ENCODE measurements at places on chromosomes 5 and 9. TPM values are rescaled to one million over a fixed set of nuclear protein-coding genes. Genes with fewer than 3 reads are reported as not detected.

TMEM250 gene
- 81.1 TPM for total RNA-seq

GRCh38 chr5:124662181-124662781 lies 84.2 kb downstream of the ZNF608 start:
- DNase-seq: peak; percentile 33

- DNase-seq: no peak
These were observed 112.3 kb downstream of the SLC28A3 start for GRCh38 chr9:84228130-84228720.

SV2C gene
- not detected for total RNA-seq

DNA sequence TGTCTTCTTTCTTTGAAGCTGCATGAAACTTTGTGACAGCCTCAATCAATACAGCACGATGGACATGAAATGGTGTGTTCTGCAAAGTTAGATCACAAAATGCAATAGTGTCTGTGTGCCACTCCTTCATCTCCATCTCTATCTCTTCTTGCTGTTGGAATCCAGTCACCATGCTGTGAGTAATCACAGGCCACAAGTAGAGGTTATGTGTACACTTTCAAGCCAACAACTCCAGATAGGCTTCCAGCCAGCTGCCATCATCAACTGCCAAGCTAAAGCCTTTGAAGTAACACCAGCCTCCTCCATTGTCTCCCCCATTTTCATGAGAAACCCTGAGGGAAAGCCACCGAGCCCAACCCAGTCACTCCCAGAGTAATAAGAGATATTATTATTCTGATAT lies 360.6 kb downstream of the PTPRD start:
- DNase-seq: peak; percentile 80

DNA sequence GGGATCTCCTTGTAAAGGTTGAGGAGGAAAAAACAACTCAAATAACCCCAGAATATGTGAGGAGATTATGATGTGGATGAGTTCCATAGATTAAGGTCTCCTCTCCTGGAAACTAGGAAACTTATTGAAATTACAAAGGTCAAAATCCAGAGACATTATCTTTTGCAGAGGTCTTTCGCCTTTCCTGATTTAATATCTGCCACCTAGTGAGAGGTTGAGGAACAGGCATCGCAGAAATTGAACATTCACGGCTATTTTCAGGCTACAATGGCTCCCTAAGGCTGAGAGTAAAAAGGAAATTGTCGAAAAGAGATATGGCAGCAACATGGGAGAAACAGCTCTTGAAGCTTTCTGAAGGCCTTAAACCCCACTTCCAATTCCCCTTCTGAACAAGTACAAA lies 127.5 kb upstream of the PLCXD3 start:
- DNase-seq: peak; percentile 3

- no peak for DNase-seq
These were observed 499.2 kb downstream of the BNC2 start for GRCh38 chr9:16371306-16371705.

DNA sequence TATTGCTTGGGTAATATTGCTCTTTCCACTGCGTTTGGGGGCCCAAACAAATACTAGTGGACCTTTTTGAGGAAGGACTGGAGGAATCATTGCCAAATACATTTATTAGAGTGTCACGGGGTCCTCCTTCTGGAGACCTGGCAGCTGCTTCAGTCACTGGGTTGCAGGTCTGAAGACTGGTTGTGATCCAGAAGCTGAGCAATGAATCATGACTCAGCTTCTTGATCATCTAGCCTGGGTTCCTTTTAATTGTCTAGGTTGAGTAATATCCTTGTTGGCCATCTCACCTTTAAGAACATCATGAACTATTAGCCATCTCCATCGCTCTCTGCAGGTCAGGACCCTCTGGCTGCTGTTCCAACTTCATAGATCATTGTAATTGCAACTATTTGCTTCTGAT lies 15.4 kb upstream of the UBAP1 start:
- peak; percentile 65 for DNase-seq

GRCh38 chr9:128098297-128099230 lies 29.0 kb downstream of the PTGES2 start:
- DNase-seq: peak; percentile 99

DNA sequence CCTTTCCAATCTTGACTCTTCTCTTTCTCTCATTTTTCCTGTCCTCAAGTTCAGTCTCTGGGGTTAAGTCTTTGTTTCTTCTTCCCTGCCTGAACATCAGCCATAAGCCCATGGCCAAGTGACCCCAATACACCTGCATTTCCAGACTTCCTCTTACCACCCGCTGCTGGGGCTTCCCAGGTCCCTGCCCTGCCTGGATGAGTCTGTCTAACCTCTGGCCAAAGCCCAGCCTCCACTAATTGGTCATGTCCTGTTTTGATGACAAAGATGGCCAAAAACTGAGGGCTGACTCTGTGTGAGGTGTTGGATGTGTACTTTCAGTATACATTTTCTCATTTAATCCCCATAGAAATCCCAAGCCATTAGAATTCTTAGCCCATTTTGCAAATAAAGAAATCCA lies 47.3 kb downstream of the SH3TC2 start:
- peak; percentile 27 for DNase-seq

DNA sequence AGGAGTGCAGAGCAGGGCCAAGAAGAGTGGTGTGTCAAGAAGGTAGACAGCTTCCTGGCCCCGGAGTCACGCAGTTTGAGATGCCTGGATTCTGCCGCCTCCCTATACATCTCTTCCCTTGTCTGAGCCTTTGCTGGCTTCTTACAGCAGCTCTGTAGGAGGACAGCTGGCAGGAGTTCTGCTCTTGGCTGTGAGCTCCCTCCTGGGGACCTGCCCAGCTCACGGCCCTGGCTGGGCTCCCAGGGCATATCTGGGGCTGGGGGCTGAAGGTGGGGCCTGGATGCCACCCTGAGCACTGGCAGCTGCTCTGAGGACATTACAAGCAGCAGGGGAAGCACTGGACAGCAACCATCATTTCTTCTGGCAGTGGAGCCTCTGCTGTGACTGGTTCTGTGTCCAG lies 786 bp upstream of the TSSK1B start:
- DNase-seq: no peak

BARHL1 gene
- total RNA-seq: not detected

DNA sequence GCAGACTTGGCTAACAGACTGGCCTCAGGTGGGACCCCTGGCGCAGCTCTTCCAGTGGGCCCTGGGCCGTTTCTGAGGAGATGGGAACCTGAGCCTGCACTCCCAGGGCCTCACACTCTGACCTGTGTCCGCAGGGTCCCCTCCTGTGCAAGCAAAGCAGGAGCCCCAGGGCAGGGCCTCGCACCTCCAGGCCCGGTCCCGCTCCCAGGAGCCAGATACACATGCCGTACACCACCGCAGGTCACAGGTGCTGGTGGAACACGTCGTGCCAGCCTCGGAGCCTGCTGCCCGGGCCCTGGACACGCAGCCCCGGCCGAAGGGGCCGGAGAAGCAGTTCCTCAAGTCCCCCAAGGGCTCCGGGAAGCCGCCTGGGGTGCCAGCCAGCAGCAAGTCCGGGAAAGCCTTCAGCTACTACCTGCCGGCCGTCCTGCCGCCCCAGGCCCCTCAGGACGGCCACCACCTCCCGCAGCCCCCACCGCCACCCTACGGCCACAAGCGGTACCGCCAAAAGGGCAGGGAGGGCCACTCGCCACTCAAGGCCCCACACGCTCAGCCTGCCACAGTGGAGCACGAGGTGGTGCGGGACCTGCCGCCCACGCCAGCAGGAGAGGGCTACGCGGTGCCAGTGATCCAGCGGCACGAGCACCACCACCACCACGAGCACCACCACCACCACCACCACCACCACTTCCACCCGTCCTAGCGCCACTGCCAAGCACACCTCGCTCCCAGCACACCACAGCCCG lies 29.2 kb downstream of the NKD2 start:
- DNase-seq: no peak

DNA sequence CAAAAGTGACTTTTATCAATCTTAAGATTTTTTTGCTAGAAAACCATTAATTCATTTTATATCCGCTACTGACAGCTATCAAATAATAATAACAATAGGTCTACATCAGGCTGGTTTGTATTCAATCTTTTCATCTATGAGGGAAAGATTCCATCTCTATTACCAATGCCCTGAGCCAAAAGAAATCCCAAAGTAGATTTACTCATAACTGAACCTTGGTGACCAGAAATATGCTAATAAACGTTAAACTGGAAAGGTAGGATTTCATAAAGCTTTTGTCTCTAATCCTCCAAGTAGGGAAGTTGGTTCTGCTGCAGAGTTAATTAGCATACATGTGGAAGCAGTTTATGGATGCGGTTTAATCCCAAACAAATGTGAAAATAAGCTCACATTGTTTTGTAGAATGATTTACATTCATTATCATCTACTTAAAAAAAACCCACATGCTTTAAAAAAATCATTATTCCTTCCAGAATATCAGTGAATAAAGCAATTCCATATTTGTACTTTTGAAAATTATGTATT lies 715.5 kb downstream of the CETN3 start:
- DNase-seq: no peak

NUTM2G gene
- not detected for total RNA-seq

GRCh38 chr5:138949988-138950387 lies 74.9 kb upstream of the LRRTM2 start:
- DNase-seq: no peak

DNA sequence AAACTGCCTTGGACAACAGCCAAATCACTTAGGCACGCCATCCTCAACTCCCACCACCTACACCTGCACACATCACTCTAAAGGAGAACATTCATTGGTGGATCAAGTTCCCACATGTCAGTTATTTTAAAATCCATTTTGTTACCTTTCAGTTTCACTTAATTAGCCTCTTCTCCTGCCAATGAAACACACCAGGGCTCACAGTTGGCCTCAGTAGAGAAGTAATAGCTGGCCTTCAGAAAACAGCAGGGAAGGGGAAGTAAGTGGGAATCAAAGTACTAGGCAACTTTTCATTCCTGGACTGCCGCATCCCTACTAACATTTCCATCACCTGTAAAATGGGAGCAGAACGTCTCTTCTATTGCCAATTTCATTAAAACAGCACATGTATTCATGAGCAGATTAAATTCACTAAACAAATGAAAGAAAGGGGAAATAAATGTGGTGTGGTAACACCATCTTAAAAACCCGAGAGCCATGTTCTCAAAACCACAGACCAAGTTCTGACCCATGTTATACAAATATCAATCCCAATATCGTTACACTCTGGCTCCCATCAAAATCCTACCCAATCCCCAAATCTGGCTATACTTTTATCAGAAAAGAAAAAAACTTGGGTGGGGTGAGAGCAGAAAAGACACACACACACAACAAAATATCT lies 1.7 kb downstream of the SIL1 start:
- DNase-seq: no peak

DNA sequence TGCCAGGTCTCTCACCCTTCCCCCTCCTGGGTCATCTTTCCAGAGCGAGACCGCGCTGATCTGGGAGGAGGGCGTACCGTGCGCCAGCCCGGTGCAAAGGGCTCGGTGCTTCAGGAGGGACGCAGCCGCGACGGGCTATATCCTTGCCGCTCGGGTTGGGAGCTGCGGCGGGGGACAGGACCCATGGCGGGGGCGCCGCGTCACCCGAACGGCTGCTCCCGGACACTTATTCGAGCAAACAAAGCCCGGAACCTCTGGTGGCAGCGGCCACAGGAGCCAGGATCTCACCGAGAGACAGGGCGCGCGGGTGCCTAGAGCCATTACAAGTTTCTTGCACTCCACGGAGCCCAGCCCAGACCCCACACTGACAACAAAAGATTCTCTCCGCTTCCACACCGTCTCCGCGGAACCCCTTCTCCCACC lies 1.3 kb downstream of the SEMA6A start:
- no peak for DNase-seq

- no peak for DNase-seq
These were observed 103.2 kb downstream of the PTTG1 start for GRCh38 chr5:160524827-160525226.

RETREG1 gene
- total RNA-seq: 20.7 TPM

GRCh38 chr5:135050244-135050767 lies 16.3 kb upstream of the PITX1 start:
- no peak for DNase-seq

MYOZ3 gene
- total RNA-seq: 0.07 TPM

MARCHF6 gene
- 48.8 TPM for total RNA-seq

SPTAN1 gene
- 411 TPM for total RNA-seq

SPINK6 gene
- 0.89 TPM for total RNA-seq

DNA sequence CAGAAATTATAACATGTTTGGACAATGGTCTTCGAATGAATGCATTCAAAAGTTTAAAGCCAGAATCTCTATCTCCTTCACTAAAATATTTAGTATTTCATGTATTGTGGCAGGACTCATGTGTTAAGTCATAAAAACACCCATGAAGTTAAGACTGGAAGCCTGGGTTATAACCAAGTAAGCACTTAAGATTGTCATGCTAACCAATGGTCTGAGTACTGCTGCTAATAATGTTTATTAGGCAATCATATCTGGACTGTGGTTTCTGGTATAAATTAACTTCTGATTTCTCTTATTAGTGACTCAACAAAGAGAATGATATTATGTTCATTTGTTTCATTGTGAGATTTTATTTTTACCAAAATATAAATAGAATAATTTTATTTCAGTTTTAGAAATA lies 297.9 kb upstream of the EDIL3 start:
- no peak for DNase-seq

- no peak for DNase-seq
These were observed 110.2 kb upstream of the PCA3 start for GRCh38 chr9:76654051-76654461.

MPDZ gene
- total RNA-seq: 31.5 TPM

GRCh38 chr9:107210775-107211174 lies 72.3 kb upstream of the RAD23B start:
- DNase-seq: no peak

MAMDC4 gene
- 8.0 TPM for total RNA-seq
